ENCODE measurements at places on chromosomes 2 and 18.

DNA sequence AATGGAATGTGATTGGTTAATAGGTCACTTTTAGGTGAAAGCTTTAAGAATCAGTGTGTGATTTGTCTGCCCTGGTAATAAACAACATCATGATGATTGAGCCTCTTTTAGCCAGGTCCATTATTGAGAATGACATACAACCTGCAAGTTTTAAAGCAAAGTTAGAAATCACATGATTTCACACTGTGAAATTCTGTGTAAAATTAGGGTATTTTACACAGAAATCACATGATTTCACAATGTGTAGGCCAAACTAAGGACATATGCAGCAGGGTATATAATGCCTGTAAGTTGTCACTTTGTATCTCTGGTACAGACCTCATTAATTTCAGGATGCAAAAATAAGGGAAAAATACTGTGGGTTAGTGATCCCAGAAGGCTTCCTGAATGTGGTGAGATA, 16.7 kb downstream of the PSMD14 start:
- no peak for DNase-seq

DNA sequence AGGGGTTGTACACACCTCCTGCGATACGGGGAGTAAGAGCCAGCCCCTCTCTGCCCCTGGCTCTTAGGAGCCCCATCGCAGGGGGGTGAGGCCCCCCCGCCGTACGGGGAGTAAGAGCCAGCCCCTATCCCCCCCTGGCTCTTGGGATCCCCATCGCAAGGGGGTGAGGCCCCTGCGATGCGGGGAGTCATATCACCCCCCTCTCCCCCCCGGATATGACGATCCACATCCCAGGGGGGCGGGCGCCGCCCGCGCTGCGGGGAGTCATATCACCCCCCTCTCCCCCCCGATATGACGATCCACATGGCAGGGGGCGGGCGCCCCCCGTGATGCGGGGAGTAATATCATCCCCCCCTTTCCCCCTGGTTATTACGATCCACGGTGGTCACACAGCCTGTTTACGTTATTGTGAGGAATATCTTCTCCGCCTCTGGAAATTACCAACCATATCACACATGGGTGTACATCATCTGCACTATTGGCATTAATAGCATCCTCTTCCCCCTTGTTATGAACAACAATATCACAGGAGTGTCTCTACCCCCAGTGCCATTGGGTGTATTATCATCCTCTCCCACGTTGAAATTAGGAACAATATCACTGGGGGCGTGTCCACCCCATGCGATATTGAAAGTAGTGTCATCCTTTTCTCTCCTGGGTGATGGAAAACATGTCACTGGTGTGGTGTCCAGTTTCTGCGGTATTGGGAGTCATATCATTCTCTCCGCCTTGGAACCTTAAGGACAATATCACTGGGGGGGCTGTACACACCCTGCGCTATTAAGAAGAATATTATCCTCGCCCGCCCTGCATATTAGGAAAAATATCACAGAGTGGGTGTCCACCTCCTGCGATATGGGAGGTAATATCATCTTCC, 24.7 kb upstream of the NAGK start:
- no peak for DNase-seq

DNA sequence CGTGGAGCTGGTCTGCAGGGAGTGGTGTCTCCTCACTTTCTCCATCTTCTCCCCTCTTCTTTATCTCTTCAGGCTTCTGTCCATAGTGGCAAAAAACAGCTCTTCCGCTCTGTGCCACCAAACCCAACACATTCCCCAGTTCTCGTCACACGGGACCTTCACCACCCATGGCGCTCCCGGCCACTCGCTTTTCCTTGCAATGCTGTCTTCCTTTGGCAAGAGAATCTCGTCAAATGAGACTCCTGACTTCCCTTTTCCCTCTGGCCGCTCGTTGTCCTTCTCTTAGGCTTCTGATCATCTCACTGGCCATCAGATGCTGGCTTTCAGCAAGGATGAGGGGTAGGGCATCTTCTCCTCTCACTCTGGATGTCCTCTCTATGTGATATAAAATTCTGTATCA, 72.9 kb downstream of the DCDC2C start:
- no peak for DNase-seq

DNA sequence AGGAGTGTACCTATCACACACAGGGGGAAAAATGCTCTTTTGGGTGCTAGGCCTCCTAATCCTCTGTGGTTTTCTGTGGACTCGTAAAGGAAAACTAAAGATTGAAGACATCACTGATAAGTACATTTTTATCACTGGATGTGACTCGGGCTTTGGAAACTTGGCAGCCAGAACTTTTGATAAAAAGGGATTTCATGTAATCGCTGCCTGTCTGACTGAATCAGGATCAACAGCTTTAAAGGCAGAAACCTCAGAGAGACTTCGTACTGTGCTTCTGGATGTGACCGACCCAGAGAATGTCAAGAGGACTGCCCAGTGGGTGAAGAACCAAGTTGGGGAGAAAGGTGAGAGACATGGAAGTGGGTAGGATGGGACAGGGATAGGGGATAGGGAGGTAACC, 12.2 kb downstream of the DHRS9 start:
- DNase-seq: no peak

- DNase-seq: no peak
Observed at GRCh38 chr18:44759925-44760342, 79.2 kb downstream of the SETBP1 start.

DNA sequence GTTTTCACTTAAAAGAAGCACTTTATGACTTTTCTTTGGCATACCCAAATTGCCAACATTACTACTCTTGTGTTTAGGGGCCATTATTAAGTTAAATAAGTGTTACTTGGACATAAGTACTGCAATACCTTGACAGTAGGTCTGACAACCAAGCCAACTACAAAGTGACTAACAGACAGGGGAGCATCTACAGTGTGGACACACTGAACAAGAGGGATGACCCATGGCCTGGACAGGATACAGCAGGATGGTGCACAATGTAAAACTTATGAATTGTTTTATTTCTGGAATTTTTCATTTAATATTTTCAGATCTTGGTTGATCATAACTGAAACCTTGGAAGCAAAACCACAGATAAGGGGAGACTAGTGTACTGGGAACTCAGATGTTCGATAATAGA, 4.0 kb upstream of the INPP1 start:
- no peak for DNase-seq

DNA sequence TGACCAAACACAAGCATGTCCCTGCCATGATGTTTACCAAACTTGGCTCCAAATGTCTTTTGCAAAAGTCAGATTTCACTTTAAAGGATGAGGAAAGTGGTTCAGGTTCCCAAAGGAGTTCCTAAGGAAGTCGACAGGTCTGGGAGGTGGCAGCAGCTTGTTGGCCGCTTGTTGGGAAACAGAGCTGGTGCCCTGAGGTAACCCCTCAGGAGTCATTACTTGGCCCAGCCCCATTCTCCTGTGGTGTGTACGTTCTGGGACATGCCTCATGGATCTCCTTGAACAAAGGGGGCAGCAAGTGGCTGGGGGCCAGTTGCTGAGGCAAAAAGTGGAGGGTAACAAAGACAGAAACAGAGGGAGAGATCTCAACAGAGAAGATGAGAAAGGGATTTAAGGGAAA, 10.9 kb downstream of the TMBIM1 start:
- DNase-seq: no peak

- no peak for DNase-seq
Observed at GRCh38 chr2:181241797-181242196, 215.4 kb upstream of the ITGA4 start.

- DNase-seq: no peak
Observed at GRCh38 chr2:70870790-70871189, 35.2 kb upstream of the CD207 start.

- peak; percentile 76 for DNase-seq
Observed at GRCh38 chr2:226760412-226761194, 39.0 kb downstream of the IRS1 start.

DNA sequence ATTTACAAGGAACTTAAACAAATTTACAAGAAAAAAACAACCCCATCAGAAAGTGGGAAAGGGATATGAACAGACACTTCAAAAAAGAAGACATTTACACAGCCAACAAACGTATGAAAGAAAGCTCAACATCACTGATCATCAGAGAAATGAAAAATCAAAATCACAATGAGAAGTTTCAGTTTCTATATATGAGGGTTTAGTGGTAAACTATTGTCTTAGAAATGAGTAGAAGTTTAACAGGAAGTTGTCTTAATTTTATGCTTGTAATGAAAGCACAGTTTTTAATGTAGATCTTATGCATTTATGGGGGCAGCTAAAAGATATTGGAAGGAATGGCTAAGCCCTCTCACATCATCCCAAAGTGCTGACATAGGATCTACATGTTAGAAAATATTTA, 325.4 kb downstream of the ERBB4 start:
- DNase-seq: no peak

DNA sequence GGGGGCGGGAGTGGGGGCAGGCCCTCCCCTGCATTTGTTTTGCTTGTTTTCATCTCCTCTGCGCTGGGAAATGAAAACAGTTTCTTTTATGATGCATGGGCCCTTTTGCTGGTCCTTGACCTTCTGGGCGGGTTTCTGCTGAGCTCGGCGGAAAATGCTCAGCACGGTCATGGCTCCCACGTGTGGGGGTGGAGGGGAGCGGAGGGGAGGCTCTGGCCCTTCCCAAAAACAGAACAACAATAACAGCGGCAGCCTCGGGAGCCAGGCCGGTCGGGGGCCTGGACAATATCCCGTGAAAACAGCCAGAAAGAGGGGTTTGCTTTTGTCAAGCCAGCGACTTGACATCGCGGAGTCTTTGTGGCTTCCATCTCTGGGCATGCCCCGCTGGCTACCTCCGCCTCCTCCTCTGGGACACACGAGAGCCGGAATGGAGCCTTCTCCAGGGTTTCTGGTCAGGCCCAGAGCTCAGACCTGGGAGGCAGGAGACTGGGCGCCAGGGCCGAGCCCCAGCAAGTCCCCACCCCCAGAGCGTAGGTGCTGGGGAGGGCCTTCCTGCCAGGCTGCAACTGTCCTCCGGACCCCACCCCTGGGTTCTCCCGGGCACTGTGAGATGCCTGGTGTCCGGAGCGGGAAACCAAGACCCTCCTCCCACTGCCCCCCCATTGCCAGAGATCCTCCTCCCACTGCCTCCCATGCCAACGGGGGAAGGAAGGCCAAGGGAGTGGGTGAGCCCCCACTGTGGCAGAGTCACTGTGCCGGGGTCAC, 35.9 kb upstream of the SNED1 start:
- no peak for DNase-seq

DNA sequence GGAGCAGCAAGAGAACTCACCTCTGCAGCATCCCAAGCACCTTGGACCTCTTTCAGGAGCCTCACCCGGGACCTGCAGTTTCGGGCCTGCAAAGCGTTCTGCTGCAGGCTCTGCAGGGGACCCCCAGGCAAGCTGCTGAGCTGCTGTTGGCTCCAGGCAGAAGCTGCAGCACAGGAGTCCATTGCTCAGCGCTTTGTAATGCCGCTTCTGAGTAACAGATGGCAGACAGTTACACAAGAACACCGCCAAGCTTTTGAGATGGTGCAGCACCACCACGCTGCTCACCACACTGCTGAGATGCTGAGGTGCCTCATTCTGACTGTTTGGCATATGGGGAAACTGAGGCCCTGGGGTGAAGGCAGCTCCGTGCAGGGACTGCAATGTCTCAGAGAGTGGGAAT, 1.9 kb upstream of the GALNT14 start:
- DNase-seq: no peak

DNA sequence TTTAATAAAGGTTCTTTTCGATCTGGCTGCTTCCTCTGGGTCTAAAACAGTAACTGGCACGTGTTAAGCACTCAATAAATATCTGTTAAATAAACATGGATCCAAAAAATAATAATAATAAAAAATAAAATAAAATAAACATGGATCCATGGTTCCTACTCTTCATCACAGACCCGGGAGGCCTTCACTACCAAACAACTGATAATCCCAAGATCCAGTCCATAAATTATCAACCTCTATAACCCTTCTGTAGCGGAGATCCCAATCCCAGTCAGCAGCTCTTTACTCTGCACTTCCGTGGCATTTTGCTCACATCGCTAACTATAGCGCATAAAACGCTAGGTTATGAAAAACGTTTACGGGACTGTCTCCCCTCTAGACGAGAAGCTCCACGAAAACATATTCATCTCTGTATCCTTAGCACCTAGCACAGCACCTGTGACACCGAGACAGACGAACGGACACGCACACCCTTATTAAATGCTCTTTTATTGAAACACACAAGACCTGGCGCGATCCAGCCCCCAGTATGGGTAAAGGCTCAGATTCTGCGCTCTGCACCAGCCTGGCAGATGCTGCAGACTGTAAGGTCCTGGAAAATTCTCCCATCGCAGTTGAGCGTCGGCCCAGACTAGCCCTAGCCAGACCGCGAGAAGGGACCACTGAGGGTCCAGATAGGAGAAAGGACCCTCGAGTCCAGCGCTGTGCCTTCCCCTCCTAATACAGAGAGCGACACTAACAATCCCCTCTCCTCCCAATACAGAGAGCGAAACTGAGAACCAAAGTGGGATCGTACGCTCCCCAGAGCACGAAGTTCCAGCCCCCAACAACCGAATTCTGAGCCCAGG, 770 bp downstream of the NBAS start:
- no peak for DNase-seq

- no peak for DNase-seq
Observed at GRCh38 chr2:105557021-105557920, 158.4 kb upstream of the FHL2 start.

- DNase-seq: no peak
Observed at GRCh38 chr2:127968610-127969339, 59.1 kb downstream of the SAP130 start.

GRCh38 chr2:16466821-16467151, 198.8 kb downstream of the CYRIA start:
- DNase-seq: no peak

- no peak for DNase-seq
Observed at GRCh38 chr18:59620381-59620780, 76.8 kb downstream of the CCBE1 start.

DNA sequence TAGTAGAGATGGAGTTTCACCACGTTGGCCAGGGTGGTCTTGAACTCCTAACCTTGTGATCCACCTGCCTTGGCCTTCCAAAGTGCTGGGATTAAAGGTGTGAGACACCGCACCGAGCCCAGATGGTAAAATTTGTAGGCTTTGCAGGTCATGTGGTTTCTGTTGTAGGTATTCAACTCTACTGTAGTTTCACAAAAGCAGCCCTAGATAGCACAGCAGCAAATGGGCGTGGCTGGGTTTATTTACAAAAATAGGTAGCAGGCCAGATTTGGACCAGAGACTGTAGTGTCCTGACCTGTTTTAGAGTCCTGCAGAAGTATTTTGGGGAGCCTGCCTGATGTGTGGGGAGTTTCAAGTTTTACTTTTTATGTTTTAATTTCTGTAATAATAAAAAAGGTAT, 84.1 kb upstream of the RASGRP3 start:
- DNase-seq: no peak

DNA sequence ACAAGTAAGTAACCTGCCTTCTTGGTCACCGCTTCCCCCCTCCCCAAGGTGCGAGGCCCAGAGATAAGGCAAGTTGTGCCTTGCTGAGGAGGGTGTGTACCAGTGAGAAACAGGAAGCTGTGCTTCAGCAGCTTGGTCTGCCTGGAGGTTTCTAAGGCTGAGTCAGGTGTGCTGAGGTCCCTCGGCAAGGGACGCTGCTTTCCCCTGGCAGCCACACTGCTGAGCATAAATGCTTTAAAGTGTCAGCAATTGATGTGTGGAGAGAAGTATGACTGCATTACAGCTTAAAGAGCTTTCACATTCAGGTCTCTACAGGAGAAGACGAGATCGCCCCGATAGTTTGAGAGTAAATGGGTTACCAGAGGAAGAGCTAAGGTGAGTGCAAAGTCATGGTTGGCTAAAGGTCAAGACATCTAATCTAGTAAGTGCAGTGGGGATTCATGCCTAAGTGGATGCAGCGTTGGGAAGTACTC, 86.9 kb downstream of the LIMS1 start:
- no peak for DNase-seq

- no peak for DNase-seq
Observed at GRCh38 chr2:63613391-63613901, 24.7 kb downstream of the MDH1 start.

GRCh38 chr2:23354554-23354953, 30.4 kb upstream of the KLHL29 start:
- no peak for DNase-seq
